LNCaP clone FGC (cell line): ENCODE measurements at places on chromosomes 7 and 10.

- no peak for DNase-seq
Observed at GRCh38 chr10:49478819-49479218, 60.1 kb downstream of the ERCC6 start.

DNA sequence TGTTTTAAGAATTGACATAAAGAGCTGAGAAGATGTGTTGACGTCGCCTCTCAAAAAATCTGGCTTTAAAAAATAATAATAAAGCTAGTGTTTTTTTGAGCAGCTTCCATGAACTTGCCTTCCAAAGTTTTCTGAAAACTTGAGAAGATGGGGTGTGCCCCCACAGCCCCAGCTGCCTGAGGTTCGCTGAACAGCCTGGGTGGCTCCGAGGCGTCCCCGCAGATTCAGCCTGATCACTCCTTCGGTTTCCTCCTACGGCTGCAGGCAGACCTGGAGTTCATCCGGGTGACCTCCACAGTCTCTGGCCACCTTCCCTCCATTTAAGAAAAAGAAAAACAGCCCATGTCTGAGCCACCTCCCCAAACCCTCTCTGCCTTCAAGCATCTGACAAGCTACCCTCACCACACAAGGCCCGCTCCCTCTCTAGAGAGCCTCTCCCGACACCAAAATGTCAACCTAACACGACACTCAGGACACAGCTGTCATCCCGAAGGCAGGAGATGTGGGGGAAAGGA lies 177.8 kb downstream of the PTPRN2 start:
- DNase-seq: no peak

DNA sequence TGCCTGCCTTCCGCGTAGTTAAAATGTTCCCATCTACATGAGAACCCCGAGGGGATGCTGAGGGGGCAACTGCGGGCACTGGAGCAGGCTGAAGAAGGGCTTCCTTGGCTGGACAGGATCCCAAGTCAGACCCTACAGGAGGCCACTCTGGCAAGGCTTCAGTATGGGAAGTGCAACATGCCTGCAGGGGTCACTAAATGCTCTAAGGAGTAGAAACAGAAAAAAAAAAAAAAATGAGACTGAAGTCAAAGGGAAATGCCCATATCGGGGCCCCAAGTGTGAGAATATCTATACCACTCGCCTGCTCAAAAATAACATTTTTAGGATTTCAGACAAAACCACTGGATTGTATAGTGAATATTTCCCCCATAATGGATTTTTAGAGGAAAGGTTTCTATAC lies 33.5 kb downstream of the FAM204A start:
- no peak for DNase-seq

- no peak for DNase-seq
Observed at GRCh38 chr7:101832685-101833375, 15.4 kb downstream of the CUX1 start.

DNA sequence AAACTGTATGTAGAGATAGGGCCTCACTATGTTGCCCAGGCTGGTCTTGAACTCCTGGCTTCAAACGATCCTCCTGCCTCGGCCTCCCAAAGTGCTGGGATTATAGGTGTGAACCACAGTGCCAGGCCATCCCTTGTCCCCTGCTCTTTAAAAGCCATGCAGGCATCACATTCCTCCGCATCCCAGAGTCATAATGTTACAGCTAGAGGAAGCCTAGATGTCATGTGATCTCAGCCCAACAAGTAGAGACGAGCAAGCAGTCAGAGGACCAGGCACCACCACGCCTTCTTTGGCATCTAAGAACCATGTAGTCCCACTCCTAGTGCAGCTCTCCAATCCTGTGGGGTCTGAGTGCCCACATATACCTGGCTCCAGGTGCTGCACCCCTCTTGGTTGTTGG lies 13.1 kb downstream of the PODXL start:
- no peak for DNase-seq

GRCh38 chr7:130274983-130275591 lies 8.4 kb downstream of the CPA2 start:
- DNase-seq: no peak

- no peak for DNase-seq
Observed at GRCh38 chr10:61754587-61755550, 92.1 kb downstream of the CABCOCO1 start.

- no peak for DNase-seq
Observed at GRCh38 chr10:71882813-71883659, 32.0 kb upstream of the PSAP start.

GRCh38 chr7:14144538-14144937 lies 155.1 kb upstream of the ETV1 start:
- DNase-seq: no peak

- DNase-seq: no peak
Observed at GRCh38 chr10:10460451-10460850, 557.2 kb upstream of the CELF2 start.

- DNase-seq: no peak
Observed at GRCh38 chr7:83820641-83821040, 171.7 kb upstream of the SEMA3E start.

GRCh38 chr7:45108863-45109262 lies 2.6 kb downstream of the TBRG4 start:
- no peak for DNase-seq

- no peak for DNase-seq
Observed at GRCh38 chr10:8051851-8052257, 2.6 kb upstream of the GATA3 start.

DNA sequence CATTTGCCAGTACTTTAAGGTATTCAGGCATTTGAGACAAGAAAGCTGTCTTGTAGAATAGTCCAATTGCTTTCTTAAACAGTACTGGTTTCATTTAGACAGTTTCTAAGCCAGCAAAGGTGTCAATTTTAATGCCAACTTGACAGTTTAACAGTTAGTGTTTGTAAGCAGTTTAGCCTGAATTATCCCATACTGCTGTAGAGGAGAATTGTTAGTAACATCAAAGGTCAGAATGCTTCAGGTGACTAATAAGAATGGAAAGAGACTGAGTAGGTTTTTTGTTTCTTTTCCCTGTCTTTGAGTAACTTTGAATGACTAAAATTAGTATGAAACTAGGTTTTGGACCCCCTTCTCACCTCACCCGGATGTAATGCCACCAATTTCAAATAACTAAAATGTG lies 29.5 kb upstream of the VDAC2 start:
- DNase-seq: no peak

- DNase-seq: no peak
Observed at GRCh38 chr7:40463446-40463845, 328.6 kb downstream of the SUGCT start.

DNA sequence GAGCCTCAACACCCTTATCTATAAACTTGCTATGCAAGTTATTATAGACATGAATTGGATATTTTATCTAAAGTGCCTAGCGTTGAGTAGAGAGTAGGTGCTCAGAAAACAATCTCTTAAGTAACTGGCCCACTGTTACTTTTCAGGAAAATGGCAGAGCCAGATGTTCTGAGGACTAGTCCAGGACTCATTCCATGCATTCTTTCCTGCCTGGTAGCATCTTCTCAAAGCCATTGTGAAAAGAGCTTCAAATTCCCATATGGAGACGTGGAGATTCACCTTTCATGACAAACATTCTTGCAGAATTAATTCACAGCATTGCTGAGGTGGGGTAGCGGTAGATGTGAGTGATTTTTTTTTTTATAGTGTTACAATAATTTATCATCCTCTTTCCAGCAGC lies 35.9 kb upstream of the ITPRID1 start:
- no peak for DNase-seq

DNA sequence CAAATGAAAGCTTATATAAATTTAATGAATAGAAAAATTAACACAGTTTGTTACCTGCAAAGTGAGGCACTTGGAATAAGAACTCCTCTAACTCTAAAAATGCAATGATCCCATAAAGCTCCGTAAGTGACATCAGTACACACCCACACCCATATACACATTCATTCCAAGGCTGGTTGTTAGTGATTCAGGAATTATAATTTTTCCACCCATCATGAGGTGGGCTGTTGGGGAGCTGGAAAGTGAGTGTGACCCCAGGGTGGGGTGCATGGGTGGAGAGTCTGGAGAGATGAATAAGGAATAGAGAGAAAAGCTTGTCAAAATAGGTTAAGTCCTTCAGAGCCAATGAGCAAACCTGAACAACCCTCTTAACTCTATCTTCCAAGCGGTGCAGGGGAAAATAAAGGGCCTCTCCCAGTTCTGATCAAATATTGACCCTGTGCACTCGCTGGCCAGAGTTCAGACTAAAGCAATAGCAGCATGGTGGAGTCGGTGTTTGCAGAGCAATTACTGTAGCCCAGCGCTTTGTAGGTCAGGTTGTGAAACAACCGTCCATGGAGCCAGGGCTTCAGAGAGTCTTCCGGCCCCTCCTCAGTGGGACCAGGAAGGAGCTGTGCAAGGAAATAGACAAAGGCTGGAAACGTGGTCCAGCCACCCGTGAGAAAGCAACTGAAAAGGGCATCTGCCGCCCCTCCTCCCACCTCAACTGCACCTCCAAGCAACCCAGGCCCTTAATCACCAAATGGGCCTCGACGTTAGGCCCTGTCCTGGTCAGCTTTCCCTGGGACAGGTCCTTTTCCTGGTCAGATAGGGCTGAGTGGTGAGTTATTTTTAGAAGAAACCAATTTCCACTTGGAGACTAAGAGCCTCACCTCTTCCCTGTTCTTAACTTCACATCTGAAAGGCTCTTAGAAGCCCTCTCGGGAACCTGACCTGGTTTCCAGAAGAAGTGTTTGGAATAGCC lies 61.2 kb downstream of the SH3PXD2A start:
- peak; percentile 93 for DNase-seq
